Activated CD8-positive, alpha-beta T cell treated with anti-CD3 and anti-CD28 coated beads, Interleukin-2, amount 10 ng/mL, durations not matched to agents 7 days and 5 days (primary cell): ENCODE measurements at places on chromosomes 3 and 15. TPM values are rescaled to one million over a fixed set of nuclear protein-coding genes. Genes with fewer than 3 reads are reported as not detected.

DNA sequence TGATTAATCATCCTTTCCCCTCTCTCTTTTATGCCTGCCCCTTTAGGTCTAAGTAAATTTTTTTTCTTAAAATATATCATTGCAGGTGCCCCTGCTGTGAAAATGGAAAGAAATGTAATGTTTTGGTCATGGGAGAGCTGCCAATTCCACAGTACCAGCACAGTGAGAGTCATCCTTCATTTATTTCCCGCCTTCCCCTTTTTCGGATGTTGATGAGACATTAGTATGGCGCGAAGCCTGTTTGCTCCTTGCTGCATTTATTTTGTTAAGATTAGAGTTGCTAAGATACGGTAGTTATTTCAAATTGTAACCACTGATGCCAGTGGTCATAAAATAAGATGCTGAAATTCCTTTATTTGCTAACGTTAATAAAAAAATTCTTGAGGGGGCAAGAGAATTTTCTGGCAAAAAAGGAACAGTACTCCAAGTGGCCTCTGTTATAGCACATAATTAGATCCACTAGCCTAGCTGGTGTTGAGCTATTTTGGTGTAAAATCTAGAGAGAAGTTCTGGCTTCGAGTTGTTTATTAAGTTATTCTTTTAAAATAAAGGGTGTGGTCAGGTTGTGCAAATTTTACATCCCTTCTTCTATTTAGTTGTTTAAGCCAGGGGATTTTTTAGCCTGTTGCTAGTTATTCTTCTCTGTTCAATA, 62.8 kb downstream of the MDFIC2 start:
- no peaks in the 10 kb centered on the region for H3K36me3 ChIP-seq
- no peak overlapping the region for H3K27ac ChIP-seq
- H3K4me3 ChIP-seq = no peak overlapping the region
- no peaks in the 10 kb centered on the region for H3K4me1 ChIP-seq
- no peaks in the 10 kb centered on the region for H3K27me3 ChIP-seq

DNA sequence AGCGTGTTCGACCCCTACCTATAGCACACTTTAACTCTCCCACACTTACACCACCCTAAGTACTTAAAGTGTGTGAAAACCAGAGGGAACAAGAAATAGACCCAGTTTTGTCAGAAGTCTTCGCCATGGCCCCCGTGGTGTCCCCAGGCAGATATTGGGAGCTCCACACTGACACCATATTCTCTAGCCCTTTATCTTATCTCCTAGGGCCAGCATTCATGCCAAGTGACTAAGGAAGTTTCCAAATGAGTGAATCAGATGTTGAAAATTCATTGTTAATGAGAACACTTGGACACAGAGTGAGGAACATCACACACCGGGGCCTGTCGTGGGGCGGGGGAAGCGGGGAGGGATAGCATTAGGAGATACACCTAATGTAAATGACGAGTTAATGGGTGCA, 31.8 kb downstream of the P3H2 start:
- no peaks in the 10 kb centered on the region for H3K4me1 ChIP-seq
- DNase-seq = no peak
- no peaks in the 10 kb centered on the region for H3K36me3 ChIP-seq
- H3K27ac ChIP-seq = no peak overlapping the region
- H3K27me3 ChIP-seq = peaks cover 4% of the 10 kb centered on the region

- no peak overlapping the region for H3K27ac ChIP-seq
- no peaks in the 10 kb centered on the region for H3K27me3 ChIP-seq
- DNase-seq = no peak
- no peaks in the 10 kb centered on the region for H3K36me3 ChIP-seq
Measured at GRCh38 chr3:63588895-63589294, 63.6 kb upstream of the SNTN start.

CEMIP gene
- total RNA-seq = not detected

DUOXA1 gene
- not detected for total RNA-seq

PLSCR2 gene
- total RNA-seq = not detected
